ENCODE measurements at places on chromosomes 1 and 21.

DNA sequence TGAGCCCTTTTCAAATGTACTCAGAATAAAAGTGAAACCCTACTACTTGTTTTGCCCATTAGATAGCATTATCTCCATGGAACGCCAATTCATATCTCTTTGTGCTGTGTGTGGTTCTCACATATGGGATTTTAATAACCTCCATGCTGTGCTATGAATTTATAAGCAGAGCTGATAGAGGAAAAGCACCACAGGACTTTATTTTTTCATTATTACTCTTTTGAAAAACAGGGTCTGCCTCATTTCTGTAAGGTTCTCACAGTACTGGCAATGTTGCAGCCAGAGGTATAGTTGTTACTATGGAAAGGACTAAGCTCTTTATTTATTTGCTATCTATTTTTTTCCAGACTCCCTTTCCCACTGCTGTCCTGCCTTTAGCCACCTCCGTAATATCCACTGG is 313.7 kb downstream of the ST6GALNAC3 start:
- no peak for DNase-seq

- DNase-seq: no peak
Observed at GRCh38 chr1:170410401-170411166, 121.4 kb upstream of the GORAB start.

DNA sequence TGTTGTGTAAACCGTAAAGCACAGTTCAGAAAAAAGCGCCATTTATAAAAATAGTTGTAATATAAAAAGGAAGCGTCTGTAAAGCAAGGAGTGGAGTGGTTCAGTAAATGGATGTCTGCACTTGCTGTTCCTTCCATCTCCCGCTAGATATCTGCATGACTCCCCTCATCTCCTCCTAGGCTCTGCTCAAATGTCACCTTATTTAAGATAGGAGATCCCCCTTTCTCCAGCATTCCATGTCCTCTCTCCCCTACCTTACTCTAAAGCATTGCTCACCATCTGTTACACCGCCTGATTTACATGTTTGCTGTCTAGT is 745 bp downstream of the MUL1 start:
- DNase-seq: no peak

DNA sequence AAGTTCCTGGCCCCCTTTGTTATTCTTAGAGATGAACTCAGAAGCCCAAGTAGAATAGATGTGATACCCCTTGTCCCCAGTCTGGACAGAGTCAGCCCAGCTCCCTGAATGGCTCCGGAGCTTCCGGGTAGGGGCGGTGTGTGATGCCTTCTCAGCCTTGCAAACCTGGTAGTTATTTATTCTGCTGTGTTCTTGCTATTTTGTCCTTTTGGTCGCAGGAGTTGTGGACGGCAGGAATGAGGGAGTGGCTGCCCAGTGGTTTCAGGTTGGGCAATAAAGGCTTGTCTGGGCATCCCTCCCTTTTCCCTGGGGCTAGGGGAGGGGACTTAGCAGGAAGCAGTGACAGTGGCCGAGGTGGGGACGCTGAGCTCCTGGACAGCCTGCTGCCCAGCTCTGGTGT is 2.8 kb downstream of the PTPRU start:
- DNase-seq: no peak

GRCh38 chr21:39673163-39673562 is 60.4 kb downstream of the B3GALT5 start:
- DNase-seq: no peak

GRCh38 chr1:228853637-228854036 is 118.4 kb downstream of the RHOU start:
- DNase-seq: no peak

DNA sequence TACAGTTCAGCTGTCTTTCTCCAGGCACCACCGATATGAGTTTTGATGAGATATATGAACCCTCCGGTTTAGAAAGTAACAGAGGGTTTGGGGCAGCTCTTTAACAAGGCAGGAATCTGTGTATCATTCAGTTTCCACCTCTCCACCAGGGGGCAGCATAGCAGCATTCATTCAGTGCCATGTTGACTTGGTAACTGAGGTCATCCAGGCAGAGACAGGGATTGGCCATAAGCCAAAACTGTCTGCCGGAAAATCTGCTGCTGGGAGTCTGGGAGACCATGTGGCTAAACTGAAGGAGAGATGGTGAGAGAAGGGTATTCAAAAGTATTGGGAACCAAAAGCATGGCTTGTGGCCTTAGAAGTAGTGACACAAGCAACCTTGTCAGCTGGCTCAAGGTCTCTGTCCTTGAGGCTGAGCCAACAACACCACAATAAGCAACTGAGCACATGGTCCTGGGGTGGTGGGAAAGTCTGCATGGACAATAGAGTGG is 98.5 kb downstream of the LMX1A start:
- DNase-seq: no peak

- DNase-seq: no peak
Observed at GRCh38 chr1:246091477-246091876, 415.6 kb downstream of the SMYD3 start.

GRCh38 chr1:61082311-61083012 is at the start of gene NFIA:
TSS of gene NFIA (plus strand) at chr1:61082561.
- peak; percentile 90 for DNase-seq

GRCh38 chr1:207470927-207471326 is 16.8 kb downstream of the CR2 start:
- DNase-seq: no peak

- no peak for DNase-seq
Observed at GRCh38 chr1:61980561-61980960, 214.1 kb upstream of the L1TD1 start.

DNA sequence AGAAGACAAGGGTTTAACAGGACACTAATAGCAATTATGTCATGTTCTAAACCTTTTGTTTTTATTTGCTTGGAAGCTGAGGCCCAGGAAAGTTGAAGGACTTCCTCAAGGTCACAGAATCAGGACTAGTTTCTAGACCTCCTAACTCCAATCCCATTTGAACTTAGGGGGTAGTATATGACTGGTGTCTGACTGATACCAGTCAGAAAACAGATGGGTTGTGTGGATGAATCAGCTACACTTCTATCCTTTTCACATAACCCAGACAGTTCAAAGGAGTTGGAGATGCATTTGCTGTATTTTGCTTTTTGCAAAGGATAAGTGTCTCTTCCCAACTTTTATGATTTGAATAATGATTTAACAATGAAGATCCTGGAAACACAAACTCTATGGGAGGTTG is 322.5 kb downstream of the HLX start:
- no peak for DNase-seq

GRCh38 chr1:178510155-178510554 is 2.8 kb upstream of the TEX35 start:
- DNase-seq: no peak

DNA sequence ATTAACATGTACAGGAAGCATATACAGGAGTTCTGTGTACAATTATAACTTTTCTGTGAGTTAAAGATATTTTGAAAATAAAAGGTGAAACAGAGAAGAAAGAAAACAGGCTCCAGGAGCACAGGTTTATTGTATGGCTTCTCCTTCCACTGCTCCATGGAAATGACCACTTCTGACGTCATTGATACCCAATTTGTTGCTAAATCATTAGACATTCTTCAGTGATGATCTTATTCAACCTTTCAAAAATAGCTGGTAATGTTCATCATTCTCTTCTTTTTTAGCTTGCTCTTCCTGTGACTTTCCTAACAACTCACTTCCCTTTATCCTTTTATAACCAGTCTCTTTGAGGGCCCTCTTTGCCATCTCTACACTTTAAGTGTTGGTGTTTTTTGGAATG is 77.8 kb downstream of the KCNK2 start:
- no peak for DNase-seq

DNA sequence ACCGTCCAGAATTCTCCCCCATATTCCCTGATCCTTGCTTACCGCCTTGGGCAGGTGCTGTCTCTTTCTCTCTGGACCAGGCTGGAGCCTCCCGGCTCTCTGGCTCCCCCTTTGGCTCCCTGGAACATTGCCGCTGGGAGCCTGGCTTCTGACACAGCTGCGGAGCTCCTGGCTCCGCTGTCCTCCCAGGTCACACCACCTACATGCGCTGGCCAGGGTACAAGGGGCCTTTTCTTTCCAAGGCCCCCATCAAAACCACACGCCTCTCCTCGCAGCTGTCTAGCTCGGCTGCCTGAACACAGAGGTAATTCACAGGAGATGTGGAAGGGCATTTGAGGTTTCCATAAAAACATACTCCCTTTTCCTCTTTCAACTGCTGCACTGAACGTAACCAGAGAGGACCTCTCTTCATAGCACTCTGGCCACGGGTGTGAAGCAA is 7.5 kb upstream of the ZNF648 start:
- DNase-seq: peak; percentile 59

GRCh38 chr1:21775985-21776562 is 6.9 kb downstream of the USP48 start:
- no peak for DNase-seq

- no peak for DNase-seq
Observed at GRCh38 chr1:163320891-163321290, 863 bp upstream of the NUF2 start.

DNA sequence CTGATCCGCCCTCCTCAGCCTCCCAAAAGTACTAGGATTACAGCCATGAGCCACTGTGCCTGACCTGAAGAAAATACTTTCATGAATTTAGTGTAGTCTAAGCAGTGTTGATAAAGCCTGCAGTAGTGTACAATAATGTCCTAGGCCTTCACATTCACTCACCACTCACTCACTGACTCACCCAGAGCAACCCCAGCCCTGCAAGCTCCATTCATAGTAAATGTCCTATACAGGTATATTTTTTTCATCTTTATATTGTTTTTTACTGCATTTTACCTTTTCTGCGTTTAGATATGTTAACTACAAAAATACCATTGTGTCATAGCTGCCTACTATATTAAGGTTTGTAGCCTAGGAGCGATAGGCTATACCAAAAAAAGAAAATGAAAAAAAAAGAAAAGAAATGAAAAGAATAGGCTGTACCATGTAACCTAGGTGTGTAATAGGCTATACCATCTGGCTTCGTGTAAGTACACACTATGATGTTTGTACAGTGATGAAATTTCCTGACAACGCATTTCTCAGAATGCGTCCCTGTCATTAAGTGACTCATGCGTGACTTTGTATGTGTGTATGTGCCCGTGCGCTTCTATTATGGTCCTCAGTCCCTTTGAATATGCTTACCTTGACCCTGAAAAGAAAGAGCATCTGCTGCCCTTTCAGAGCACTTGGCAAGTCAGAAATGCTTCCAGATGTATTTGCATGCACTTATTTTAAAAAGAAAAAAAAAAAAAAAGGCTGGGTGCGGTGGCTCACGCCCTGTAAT is 9.2 kb upstream of the SLAMF8 start:
- DNase-seq: no peak

GRCh38 chr1:41735631-41736260 is 183.0 kb downstream of the HIVEP3 start:
- DNase-seq: peak; percentile 60

DNA sequence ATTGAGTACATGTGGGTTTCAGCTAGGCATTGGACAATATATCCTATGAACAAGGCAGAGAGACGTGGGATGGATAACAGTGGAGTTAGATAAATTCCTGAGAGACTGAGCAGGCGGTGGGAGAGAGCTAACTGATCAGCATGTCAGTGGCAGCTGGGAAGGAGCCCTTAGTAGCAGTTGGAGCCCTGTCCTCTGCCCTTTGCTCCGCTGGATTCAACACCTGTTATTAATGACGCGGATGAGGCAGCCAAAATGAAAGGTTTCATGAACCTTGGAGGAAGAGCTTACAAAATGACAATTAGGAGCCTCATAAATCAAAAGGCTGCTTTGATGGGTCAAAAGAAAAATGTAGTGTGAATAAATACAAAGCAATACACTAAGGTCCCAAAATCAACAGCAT is 16.1 kb downstream of the UBIAD1 start:
- DNase-seq: no peak
